ENCODE measurements at places on chromosomes 6 and 20.

GRCh38 chr6:84546427-84546914 is 217.9 kb downstream of the TBX18 start:
- DNase-seq = no peak

GRCh38 chr20:34624629-34625028 is 52.3 kb downstream of the PIGU start:
- DNase-seq = no peak

- DNase-seq = no peak
Measured at GRCh38 chr6:168226902-168227318, 92.7 kb downstream of the DACT2 start.

- no peak for DNase-seq
Measured at GRCh38 chr6:88246654-88247053, 80.5 kb upstream of the CNR1 start.

GRCh38 chr6:14549304-14549770 is 431.8 kb downstream of the CD83 start:
- no peak for DNase-seq

DNA sequence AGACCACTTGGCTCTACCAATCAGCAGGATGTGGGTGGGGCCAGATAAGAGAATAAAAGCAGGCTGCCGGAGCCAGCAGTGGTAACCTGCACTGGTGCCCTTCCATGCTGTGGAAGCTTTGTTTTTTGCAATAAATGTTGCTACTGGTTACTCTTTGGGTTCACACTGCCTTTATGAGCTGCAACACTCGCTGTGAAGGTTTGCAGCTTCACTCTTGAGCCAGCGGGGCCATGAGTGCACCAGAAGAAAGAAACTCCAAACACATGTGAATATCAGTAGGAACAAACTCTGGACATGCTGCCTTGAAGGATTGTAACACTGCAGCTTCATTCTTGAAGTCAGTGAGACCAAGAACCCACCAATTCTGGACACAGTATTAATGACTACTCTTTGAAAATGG is 89.9 kb upstream of the MBOAT1 start:
- no peak for DNase-seq

DNA sequence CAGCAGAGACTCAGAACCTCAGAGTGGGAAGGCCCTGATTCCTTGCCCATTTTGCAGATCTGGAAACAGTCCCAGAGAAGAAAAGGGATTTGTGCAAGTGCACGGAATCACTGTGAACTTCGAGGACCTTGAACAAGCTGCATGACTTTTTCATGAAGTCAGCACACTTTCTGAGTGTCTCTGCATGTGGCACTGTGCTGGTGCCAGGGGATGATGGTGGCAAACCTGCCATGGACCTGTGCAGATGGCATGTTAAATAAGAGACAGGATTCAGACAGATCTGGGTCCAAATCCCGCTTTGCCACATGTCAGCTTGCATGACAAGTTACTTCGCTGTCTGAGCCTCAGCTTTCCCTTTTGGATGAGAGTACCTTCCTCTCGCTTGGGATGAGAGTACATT is 26.8 kb downstream of the ZNF831 start:
- no peak for DNase-seq

GRCh38 chr6:120378582-120379220 is 955.6 kb downstream of the TBC1D32 start:
- no peak for DNase-seq

DNA sequence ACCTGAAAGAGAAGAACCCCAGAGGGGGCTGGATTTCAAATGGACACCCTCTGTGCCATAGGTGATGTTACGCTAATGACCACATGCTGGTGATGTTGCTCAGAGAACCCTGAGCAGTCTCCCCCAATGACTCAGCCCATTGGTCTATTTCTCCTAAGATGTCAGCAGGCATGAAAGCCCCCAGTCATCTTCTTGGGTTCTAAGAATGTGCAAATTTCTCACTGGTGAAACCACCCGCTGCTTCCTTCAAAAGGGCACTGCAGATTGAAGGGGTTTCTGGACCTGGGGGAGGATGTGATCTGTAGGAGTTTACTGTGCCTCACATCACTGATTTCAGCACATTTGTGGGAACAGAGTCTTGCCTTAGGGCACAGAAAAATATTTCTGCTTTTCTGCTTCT is 298.4 kb upstream of the MOCS1 start:
- DNase-seq = no peak

All from stimulated activated CD4-positive, alpha-beta T cell treated with anti-CD3 and anti-CD28 coated beads, Interleukin-15, amount 100 ng/mL, for 24 hours (primary cell).